ENCODE measurements at places on chromosomes 3 and 15.
A peak's percentile ranks its signal among the peaks of the same experiment; 100 is the strongest.

GRCh38 chr3:184022323-184022722 lies 4.6 kb upstream of the ABCC5 start:
- DNase-seq = no peak

GRCh38 chr15:25678500-25678855 lies 184.6 kb downstream of the ATP10A start:
- peak; percentile 36 for DNase-seq

DNA sequence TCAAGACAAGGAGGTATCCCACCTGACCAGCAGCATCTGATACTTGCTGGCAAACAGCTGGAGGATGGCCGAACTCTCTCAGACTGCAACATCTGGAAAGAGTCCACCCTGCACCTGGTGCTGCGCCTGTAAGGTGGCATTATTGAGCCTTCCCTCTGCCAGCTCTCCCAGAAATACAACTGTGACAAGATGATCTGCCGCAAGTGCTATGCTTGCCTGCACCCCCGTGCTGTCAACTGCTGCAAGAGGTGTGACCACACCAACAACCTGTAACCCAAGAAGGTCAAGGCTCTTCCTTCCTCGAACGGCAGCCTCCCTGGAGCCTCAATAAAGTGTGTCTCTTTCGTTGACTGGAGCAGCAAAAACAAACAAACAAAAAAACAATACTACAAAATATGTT lies 2.2 kb upstream of the SLC4A7 start:
- DNase-seq = no peak

DNA sequence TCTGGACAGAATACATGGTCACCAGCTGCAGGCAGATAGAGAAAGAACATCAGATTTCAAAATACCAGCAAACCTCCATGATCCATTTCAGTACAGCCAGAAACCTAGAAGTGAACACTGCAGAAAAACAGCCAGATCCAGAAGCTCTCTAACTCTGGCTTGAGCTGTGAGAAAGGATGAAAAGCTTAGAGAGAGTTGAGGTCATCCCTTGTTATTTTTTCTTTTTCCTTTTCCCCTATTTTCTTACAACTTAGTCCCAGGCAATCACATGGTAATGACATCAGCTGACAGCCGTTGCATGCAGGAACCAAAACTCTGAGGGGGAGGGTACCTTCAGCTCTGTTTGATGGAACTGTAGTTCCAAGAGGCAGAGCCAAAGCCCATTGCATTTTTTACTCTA lies 113.2 kb downstream of the TCF12 start:
- peak; percentile 73 for DNase-seq

- DNase-seq = no peak
Observed at GRCh38 chr15:72994534-72995177, 57.6 kb upstream of the NEO1 start.

DNA sequence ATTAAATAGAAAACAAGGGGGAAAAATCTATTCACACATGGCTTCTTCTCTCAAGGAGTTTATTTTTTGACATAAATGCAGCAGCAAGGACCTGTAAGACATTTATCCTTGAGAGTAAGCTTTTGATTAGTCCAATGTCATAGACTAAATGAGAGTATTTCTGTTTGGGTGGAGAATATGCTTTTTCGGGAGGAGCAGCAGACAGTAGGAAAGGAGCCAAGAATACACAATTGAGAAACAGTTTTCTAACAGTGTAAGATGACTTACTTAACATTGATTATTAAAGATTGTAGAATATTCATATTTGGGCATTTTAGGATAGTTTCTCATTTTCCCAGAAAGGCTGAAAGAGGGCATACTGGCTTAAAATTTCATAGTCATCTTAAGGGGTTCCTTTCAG lies 65.9 kb upstream of the PAQR5 start:
- no peak for DNase-seq

- peak; percentile 52 for DNase-seq
Observed at GRCh38 chr3:132180337-132180791, 136.8 kb upstream of the ACP3 start.

DNA sequence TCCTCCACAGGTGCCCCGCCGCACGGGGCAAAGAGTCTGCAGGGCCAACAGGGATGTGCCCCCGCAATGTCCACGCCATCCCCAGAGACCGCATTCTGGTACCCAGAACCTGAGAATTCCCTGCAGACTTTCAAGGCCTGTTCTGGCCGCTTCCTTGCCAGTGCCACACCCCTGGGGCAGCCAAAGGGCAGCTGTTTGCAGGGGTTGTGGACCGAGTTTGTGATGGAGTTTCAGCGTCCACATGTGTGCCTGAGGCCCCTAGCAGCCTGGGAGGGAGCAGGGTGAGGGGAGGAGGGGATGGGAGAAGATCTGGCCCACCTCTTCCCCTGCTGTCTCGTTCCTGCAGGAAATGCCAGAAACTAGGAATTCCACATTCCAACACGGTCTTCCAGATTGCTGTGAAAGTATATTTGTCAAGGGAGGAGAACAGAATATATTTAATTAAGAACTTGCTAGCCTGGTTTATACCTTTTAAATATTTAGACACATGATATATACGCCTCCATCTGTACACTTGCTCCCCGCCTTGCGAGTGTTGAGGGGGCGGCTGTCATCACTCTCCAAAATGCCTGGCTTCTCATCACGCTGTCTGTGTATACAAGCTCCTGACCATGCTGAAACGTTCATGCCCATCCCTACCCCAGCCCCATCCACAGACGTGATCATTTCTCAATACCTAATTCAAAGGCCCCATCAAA lies 31.1 kb upstream of the RASA2 start:
- DNase-seq = no peak

GRCh38 chr3:162865466-162865865 lies 1368.9 kb downstream of the OTOL1 start:
- DNase-seq = peak; percentile 19

DNA sequence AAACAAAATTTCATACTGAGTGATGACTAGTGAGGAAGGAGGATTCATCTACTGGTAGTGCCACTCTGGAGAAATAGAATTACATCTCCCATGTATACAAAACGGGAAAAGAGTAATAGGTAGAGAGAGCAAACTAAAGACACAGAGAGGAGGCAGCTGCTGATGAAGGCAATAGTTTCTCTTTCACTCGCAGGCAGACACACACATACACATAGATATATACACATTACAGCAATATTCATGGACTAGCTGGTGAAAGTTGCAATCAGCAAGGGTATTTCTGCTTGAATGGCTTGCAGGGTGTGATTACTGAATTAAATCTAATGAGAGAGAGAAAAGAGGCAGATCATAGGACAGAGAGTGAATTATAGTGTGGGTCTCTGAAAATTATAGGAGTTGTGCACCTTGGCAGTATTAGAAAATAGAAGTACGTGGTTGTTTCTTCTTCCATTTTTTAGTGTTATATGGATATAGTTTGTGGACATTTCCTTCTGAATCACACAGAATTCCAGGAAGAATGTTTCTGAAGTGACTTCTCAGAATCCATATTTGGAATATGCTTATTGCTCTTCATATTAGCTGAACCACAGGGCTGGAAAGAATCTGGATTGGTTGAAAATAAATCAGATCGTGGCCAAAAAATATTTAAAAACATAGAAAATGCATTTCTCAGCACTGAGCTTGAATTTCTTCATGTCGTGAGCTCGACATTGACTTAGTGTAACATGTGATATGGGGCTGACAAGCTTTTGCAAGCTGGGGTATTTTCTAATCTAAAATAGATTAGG lies 991.2 kb downstream of the TUSC7 start:
- DNase-seq = no peak

DNA sequence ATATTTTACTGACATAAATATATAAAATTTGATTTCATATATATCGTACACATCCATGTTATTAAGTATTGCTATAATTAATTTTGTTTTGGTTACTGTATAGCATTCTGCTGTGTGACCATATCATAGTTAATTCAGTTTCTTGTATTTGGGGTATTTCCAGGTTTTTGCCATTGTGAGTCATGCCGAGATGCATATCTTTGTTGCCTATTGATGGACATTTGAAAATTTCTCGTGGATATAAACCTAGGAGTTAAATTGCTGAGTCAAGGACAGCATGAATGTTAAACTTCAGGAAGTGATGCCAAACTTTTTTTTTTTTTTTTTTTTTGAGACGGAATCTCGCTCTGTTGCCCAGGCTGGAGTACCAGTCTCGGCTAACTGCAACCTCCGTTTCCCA lies 33.7 kb upstream of the GPR171 start:
- DNase-seq = no peak

DNA sequence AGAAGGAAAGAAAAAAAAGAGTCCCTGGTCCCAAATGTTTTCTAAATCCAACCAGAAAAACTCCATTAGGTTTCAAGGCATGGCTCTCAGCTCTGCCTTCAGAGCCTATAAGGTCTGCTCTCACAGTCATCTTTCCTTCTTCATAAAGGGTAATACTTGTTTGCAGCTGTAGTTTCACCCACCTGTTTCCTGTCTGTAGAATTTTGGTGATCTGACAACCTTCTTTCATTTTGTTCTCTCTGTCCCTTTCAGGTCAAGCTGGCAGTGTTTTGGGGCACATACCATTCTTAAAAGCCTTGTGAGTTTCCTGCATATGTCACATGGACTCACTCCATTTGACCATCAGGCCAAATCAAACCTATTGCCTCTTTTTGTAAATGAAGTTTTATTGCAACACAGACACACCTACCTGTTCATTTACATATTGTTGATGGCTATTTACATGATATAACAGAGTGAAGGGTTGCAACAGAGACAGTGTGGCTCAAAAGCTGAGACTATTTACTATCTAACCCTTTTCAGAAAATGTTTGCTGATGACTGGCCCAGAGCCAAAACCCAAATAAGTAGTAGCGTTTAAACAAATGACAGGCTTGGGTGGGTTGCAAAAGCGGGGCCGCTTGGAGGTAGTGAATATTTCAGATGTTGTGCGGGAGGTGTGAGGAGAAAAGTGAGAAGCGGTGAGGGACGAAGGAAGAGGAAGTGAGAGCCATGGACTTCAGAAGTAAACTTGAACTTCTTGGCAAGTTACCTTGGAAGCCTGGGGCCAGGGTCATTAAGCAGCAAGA lies 292.7 kb upstream of the PROK2 start:
- no peak for DNase-seq

DNA sequence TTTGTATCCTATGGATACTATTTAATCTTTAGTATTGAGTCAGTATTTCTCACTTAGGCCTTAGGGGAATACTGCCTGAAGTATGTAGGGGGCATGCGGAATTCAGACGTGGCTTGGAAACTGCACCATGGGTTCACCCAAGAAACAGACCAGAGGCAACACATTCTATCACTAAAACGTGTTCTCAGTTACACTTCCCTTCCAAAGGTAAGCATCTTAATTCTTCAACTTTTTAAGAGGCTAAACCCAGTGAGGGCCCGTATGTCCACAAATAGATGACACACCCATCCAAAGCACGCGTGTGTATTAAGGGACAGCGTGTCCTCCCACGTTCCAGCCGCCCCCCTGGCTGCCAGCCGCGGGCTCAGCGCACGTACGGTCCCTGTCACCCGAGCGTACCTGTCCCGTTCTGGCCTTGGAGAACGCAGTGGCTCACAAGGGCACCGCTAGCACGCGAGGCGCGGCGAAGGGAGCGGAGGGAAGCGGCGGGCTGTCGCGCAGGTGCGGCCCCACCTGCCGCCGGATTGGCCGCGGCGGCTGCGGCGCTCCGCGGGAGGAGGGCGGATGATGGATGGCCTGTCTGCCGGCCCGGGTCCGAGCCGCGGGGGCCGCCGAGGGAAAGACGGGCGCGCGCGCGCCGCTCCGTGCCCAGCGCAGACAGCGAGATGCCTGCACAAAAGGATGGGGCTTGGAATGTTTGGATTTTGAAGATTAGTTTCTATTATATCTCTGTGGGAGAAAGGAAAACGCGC lies 1003.9 kb upstream of the NR2F2 start:
- no peak for DNase-seq

- no peak for DNase-seq
Observed at GRCh38 chr3:116749388-116749787, 39.8 kb downstream of the TUSC7 start.

- DNase-seq = no peak
Observed at GRCh38 chr3:87488765-87489164, 212.4 kb upstream of the POU1F1 start.

DNA sequence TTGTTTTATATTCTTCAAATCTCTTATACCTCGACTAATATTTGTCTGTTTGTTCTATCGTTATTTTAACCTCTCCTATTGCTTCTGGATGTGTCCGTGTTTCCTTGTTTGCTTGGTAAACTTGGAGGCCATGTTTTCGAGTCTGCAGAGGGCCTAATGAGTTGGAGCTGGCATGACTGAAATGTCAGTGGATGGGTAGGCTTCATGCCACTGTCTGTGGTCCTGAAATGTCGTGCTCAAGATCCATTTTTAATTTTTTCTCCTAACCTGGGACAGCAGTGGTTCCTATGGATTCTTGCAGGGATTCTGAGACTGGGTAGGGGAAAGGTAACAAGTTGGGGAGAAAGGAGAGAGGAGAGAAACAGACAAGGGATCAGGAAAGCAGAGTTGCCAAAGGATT lies 18.8 kb upstream of the GASK1A start:
- DNase-seq = peak; percentile 4

GRCh38 chr15:52463638-52464037 lies 65.0 kb downstream of the MYO5A start:
- no peak for DNase-seq

- no peak for DNase-seq
Observed at GRCh38 chr3:41247055-41248004, 48.0 kb downstream of the CTNNB1 start.

DNA sequence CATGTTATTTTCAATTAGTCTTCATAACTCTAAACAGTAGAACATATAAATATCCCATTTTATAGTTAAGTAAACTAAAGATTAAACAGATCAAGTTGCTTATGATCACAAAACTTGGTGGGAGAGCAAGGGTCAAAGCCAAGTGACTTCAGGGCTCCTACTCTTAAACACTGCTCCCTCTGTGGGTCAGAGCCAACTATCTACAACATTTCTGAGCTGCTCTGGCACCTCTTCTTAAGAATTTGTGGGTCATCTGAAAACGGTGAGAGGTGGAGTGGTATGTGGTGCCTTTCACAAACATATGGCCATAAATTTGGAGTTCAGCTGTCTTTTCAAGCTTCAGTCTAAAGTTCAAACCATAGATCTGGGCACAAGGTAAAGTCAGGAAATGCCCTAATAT lies 10.9 kb downstream of the ATG3 start:
- DNase-seq = no peak
